ENCODE measurements at places on chromosomes 2 and 18. TPM values are rescaled to one million over a fixed set of nuclear protein-coding genes. Genes with fewer than 3 reads are reported as not detected.

GRCh38 chr2:42089340-42089925 is 41.6 kb downstream of the PKDCC start:
- peak; percentile 82 for DNase-seq

- DNase-seq = no peak
Measured at GRCh38 chr18:63302220-63302619, 17.3 kb downstream of the BCL2 start.

- DNase-seq = no peak
Measured at GRCh38 chr2:172299741-172300140, 127.6 kb upstream of the ITGA6 start.

DNA sequence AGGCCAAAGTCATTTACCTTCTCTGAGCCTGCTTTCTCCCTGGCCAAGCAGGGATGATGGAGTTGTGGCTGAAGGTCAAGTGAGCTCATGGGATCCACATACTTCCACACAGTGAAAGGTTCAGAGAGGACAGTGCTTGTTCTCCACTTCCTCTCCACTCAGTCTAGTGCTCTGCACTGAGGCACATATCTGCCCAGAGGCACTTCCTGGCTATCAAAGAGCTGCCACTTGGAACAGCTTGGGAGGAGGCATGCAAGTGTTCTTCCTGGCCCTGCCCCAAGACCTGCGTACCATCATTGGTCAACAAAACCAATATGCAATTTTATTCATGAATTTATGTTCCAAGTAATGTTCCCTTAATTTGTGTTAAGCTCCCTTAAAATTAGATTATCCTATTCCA is 71.9 kb downstream of the RNF152 start:
- no peak for DNase-seq

GRCh38 chr18:14969500-14969899 is 221.5 kb downstream of the ANKRD30B start:
- DNase-seq = no peak

GRCh38 chr2:180655393-180655792 is 325.0 kb upstream of the UBE2E3 start:
- DNase-seq = no peak

GRCh38 chr2:138548796-138549195 is 47.2 kb downstream of the SPOPL start:
- no peak for DNase-seq

PLGLB1 gene
- total RNA-seq = 4.3 TPM

GRCh38 chr2:124353656-124354055 is 328.6 kb downstream of the CNTNAP5 start:
- DNase-seq = no peak

- DNase-seq = peak; percentile 62
Measured at GRCh38 chr2:205892251-205892655, 193.7 kb downstream of the INO80D start.

DNA sequence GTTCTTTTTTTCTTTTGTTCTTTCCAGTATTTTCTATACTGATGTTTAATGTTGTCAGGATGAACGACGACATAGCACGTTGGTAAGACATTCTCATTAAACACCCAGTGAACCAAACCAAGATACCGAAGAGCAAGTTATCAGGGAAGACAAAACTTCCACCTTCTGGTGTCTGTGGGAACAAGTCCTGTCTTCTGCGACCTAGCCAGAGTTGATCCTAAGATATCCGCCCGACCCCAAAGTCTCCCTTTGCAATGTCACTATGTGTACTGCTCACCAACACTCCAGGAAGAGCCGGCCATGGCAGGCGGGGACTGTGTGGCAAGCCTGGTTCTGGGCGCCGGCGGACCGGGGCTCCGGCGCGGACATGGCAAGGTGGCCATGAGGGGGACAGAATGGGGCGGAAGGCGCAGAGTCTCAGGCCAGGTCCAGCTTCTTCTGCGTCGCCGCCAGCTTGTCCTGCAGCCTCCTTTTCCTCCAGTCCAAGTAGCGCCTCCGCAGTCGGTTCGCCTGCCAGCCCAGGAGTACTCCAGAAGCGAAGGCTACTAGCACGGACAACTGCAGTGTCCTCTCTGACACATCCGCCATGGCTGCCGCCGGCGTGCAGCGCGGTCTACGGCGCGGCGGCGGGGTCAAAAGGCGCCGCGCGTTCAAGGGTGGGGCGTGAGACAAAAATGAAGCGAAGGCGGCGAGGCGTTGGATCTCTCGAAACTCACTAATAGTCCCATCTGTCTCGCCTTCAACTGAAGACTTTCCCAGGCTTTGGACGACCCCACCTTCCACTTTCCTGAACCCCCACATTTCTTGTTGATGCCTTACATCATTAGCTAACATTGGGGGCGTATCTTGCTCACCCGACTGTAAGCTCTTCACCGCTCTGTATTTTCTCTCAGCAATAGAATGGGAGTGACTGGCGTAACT is at the start of gene MTLN:
Gene MTLN, minus strand, starts transcription at position 610 of the 921 bp plus-strand sequence. Its CDS starts 22 bp downstream, at position 588.
- peak; percentile 74 for DNase-seq

CD8A gene
- 4.4 TPM for total RNA-seq

ZNF385B gene
- total RNA-seq = 10.1 TPM

DSG4 gene
- not detected for total RNA-seq

- no peak for DNase-seq
Measured at GRCh38 chr2:137659616-137660015, 304.7 kb upstream of the HNMT start.

GNLY gene
- total RNA-seq = 1.3 TPM

DNA sequence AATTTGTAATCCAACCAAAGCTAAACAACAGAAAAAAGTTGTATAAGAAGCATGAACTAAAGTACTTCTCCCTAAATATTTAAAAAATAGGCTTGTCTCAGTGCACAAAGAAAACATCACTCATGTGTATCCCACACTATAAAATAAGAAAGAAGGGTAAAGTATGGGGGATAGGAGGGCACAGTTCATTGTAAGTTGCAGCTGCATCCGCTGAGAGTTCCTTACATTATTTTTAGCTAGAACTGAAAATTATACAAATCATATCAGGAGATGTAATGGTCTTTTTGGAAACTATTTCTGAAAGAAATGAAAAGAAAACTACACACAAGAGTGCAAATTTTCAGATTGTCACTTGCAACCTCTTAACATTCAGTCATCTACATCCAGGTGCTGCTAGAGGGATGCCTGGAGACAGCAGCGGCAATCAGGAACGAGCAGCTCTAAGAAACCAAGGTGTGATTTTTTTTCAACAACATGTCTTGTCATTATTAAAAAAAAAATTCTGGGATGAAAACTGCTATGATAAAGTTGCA is 273.6 kb downstream of the ASXL3 start:
- no peak for DNase-seq

- DNase-seq = no peak
Measured at GRCh38 chr18:56637711-56638231, 621 bp downstream of the TXNL1 start.

DNA sequence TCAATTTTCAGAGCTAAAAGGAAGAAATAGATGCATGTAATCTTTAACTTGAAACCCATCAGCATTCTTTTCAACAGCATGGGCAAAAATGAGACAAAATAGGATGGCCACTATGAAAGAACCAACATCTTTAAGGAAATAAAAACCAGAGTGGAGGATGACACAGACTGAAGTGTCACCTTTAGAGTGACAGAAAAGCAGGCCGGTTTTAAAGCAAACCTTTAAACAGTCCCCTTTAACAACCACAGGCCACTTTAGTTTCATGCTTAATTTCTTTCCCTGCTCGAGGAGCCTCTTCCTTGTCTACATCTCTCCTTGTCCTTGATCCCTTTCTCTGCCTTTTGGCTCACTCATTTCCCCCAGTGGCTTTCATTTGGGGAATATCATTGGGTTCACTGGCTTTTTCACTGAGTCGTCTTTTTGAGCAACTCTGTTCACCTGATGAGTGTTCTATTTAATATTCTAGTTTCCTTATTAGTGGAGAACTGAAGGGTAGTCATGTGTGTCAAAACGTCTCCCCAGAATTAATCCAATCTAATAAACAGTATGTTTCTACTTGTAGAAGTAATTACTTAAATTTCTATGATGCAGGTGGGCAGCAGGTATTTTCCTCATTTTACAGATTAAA is 72.5 kb downstream of the DOCK10 start:
- DNase-seq = no peak

DNA sequence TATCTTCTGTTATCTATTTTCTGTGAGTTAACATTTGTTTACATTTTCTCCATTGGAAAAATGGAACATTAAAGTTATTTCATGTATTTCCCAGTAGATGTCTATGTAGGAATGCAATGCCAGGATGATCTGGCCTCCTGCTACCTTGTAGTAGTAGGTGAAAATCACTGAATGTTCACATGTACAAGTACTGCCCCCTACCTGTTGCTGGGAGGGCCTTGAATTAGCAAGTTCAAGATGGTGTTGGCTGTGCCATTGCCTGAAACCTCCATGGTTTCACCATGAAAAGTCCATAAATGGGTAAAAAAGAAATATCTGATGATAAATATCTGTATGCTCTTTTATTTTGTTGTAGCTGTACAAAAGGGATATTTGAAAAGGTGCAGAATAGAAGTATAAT is 30.7 kb downstream of the XRCC5 start:
- DNase-seq = no peak

GRCh38 chr2:27773959-27774358 is 2.4 kb downstream of the MRPL33 start:
- peak; percentile 21 for DNase-seq

ATOH8 gene
- 3.3 TPM for total RNA-seq

GRCh38 chr2:218401890-218402289 is 2.2 kb downstream of the CTDSP1 start:
- peak; percentile 26 for DNase-seq

GRCh38 chr18:43159086-43159770 is 43.7 kb upstream of the RIT2 start:
- DNase-seq = no peak

GRCh38 chr2:163708265-163708664 is 27.5 kb downstream of the FIGN start:
- no peak for DNase-seq

DNA sequence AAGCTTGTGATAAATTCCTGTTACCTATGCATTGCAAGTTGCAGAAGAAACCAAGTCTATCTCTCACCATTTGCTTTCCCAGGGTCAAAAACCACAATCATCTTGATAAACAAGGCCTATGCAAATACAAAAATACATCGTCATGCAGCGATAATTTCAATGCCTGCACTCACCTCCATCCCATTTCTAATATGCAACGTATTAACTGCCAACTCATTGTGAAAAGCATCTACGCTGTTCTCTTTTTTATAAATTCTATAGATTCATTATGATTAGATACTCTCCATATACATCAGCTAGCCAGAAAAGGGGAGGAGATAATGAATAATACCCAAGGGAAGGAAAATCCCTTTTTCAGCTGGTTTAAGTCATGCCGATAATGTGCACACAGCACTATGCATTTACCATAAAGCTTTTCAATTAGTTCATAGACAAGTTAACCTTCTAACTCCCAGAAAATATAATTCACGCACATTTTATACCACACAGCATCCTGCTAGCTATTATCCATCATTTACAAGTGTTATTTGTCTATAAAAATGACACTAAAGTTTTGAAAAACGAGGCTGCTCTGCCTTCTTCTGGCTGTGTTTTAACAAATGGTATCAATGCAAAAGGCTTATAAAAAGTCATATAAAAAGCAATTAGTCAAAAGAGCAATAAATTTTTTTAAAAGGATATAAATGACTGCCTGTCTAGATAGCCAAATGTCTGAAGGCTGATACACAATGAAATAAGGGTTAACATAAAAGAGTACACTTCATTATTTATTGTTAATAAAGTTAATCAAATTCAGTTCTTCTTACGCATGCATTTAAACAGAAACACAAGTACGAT is 77.6 kb downstream of the AFF3 start:
- DNase-seq = no peak

- no peak for DNase-seq
Measured at GRCh38 chr2:11598228-11598731, 64.4 kb downstream of the GREB1 start.

DNA sequence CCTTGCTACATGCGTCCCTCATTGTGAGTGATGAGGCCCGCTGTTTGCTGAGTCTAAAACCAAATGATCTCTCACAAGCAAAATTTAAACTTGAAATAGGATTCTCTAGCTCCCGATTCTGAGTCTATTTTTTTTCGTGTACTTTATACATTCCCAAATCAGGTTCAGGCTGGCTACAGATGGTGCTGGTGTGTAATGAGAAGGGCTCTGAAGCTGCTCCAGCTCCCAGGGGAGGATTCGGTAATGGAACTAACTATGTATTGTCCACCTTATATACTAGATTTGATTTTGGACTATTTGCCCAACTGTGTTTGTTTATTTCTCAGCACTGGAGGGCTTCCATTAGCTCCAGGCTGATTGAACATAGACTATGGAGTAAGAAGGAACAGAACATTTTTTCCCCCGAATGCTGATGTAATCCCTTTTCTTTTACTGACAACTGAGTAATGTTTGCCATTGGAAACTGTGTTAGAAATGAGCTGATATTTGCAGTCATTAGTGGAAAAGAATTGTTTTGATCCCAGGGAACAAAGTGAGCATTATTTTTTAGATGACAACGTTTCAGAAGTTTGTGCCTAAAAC is 274.0 kb upstream of the FIGN start:
- DNase-seq = no peak

ADRA2B gene
- 3.1 TPM for total RNA-seq

RAD51AP2 gene
- not detected for total RNA-seq

DNA sequence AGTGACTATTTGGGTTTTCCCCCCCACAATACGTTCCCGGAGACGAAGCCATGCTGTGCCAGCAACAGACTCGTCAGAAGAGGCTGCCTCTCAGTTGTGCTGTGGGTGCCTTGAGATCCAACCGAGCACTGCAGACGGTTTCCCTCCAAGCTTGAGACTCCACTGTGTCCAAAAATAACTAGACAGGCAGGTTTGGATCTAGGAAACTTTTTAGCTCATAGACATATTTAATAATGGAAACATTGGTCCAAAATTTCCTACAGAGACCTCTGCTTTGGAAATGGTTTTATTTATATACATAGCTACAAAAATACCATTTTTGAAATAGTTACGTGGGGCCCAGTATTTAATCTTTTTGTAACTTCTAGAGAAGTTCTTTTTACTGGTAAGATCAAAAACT is 63.1 kb upstream of the SPATS2L start:
- no peak for DNase-seq

PPP1R1C gene
- total RNA-seq = 0.96 TPM

DNA sequence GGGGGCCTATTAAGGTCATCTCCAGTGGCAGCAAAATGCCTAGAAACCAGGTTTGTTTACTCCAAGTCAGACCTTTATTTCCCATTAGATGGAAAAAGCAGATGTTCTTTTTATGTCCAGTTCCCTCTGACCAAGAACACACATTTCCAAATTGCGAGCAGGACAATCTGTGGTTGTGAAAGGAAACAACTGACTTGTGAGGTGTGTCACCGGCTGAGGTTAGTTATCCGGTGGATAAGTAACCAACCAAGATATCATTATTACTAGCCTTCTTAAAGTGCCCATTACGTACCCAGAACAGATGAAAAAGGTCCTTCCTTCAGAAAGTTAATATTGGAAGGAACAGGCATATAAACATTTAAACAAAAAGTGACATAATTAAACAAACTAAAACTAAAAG is 112.9 kb downstream of the THADA start:
- DNase-seq = no peak

DNA sequence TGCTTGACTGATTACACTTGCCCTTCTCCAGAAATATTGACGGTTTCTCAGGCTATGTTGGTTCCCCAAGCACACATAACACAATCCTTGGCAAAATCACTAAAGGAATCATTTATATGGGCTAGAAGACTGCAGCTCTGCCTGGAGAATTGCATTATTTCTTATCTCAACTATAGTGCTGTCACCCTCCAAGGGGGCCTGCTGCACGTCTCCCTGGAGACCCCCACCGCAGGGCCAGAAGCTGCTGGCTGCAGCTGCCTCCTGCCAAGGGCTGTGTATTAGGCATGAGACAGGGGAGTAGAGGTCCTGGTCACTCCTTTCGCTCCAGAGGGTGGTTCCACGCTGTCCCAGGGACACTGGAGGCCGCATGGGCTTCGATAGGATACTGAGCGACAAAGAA is 76.6 kb downstream of the LRRC30 start:
- DNase-seq = no peak

Measured in adrenal gland (tissue), 19 donors.